CD4-positive, CD25-positive, alpha-beta regulatory T cell (primary cell): ENCODE measurements at places on chromosomes 1 and 21. TPM values are rescaled to one million over a fixed set of nuclear protein-coding genes. Genes with fewer than 3 reads are reported as not detected.

DNA sequence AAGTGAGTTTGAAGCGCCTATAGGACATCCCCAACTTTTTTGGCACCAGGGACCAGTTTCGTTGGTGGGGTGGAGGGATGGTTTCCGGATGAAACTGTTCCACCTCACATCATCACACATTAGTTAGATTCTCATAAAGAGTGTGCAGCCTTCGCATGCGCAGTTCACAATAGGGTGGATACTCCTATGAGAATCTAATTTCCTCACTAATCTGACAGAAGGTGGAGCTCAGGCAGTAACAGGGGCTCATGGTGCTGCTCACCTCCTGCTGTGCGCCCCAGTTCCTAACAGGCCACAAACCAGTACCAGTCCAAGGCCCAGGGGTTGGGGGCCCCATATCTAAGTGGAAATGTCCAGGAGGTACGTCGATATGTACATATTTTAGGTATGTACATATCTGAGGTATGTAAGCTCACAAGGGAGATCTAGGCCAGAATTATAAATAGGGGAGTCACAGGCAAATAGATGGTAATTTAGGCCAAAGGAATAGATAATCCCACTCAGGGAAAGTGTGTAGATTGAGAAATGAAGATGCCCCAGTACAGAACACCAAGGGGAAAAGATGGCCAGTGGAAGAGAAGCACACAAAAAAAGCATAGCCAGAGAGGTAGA is 27.5 kb upstream of the RASAL2 start:
- no peak for DNase-seq

- DNase-seq: peak; percentile 17
Measured at GRCh38 chr1:50978144-50978851, 8.3 kb downstream of the CDKN2C start.

DNA sequence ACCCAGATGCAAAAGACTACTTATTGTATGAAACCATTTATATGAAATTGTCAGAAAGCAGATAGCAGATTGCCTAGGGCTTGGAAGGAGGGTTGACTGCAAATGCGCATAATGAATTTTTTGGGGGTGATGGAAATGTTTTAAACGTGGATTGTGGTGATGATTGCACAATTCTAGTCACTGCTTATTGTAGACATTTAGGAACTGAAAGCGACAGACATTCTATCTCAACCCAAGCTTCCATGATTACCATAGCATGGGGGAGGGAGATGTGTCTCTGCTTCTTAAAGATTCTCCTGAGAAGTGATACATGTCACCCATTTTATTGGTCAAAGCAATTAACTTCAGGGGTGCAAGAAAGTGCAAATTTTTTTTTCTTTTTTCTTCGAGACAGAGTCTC is 2.8 kb upstream of the MTF2 start:
- no peak for DNase-seq

Gene PLXNA2
- 0.62 TPM for total RNA-seq
